ENCODE measurements at places on chromosomes 13 and 19. TPM values are rescaled to one million over a fixed set of nuclear protein-coding genes. Genes with fewer than 3 reads are reported as not detected.

DNA sequence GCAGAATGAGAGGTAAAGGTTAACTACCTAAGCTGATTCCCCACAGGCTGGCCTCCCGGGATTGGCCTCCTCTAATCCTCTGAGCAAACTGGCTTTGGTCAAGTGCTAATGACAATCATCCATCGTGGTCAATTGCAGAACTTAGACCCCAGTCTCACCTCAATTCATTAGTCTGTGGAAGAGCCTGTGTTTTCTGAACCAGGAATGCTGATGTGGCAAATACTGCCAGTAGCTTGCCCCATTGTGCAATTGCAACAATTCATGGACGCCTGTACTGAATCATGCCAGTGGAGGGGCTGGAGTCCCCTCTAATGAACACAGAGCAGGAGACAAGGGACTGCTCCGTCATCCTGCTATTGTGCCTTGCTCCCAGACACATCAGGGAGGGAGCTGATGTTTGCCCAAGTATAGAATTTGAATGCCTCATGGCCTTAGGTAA lies 1256.5 kb downstream of the EFNB2 start:
- no peak for DNase-seq

DNA sequence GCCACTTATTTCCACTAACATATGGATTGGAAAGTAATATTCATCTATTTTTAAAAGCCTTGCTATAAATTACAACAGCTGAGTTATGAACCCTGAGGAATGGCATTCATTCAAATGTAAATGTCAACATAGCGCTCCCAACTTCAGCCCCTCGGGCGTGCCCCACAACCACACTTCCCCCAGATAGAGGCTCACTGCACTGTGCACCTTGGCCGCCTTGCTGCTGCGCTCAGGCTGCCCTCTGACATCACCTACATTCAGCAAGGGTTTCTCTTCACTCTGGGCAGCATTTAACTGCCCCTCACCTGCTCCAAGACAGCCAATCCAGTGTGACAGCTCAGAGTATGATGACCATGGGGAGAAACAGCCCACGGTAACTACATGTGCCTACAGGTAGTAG lies 35.1 kb downstream of the SIAH3 start:
- no peak for DNase-seq

- no peak for DNase-seq
These were observed 10.2 kb upstream of the CCDC97 start for GRCh38 chr19:41299755-41300089.

- no peak for DNase-seq
These were observed 470.7 kb downstream of the FGF14 start for GRCh38 chr13:101931186-101931585.

DNA sequence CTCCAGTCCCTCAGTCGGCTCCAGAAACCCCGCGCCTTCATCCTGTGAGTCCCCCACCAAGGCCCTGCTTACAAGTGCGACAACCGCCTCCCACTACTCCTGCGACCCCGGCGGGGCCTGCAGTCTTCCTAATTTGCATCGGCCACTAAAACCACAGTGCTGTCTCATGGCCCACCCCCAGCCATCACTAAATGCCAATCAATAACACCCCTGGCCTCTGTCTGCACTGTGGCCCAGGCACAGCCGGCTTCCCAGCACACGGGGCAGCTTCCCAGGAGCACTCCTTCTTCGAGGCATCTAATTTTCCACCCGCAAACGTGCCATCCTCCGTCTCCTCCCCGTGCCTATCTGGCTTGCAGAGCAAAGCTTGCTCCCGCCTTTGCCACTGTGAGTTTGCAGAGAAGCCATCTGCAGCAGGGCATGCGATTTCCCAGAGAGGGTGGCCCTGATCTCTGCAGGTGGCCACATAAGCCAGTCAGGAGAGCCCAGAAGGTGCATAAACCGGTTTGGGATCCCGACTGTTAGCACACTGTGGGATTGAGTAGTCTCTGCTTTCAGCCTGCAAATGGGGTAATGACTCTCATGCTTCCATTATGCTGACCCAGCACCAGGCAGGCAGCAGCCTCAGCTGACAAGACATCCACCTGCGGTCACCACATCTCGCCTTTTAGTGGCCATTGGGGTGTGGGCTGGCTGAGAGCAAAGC lies 34.0 kb upstream of the USE1 start:
- DNase-seq = no peak

DNA sequence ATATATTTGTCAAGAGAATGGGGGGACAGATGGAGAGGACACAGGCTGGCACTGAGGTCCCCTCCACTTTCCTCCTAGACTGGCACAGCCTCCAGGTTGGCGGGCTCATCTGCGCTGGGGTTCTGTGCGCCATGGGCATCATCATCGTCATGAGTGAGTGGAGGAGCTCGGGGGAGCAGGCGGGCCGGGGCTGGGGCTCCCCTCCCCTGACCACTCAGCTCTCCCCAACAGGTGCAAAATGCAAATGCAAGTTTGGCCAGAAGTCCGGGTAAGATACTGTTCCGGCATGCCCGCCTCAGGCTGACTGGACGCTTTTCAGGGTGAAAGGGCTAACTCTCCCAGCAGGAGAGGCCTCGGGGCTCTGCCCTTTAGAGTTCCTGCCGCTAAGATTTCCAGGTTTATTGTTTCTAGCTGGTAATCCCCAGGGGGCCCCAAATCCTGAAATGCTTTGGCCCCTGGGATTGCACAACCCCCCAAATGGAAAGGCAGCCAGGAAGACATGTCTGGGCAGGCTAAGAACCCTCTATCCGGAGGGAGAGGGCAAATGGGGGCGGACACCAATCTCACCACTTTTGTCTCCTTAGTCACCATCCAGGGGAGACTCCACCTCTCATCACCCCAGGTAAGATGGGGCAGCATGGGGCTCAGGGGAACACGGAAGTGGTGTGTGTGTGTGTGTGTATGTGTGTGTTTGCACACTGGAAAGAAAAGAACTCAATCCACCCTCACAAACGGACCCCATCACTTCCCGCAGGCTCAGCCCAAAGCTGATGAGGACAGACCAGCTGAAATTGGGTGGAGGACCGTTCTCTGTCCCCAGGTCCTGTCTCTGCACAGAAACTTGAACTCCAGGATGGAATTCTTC lies 7.3 kb downstream of the FXYD3 start:
- DNase-seq = no peak

- DNase-seq = no peak
These were observed 1.2 kb upstream of the TOMM40 start for GRCh38 chr19:44889830-44890365.

- no peak for DNase-seq
These were observed 2.5 kb upstream of the RPL36 start for GRCh38 chr19:5687360-5688198.

GRCh38 chr13:24670961-24671381 lies 9.2 kb upstream of the ATP12A start:
- no peak for DNase-seq

DNA sequence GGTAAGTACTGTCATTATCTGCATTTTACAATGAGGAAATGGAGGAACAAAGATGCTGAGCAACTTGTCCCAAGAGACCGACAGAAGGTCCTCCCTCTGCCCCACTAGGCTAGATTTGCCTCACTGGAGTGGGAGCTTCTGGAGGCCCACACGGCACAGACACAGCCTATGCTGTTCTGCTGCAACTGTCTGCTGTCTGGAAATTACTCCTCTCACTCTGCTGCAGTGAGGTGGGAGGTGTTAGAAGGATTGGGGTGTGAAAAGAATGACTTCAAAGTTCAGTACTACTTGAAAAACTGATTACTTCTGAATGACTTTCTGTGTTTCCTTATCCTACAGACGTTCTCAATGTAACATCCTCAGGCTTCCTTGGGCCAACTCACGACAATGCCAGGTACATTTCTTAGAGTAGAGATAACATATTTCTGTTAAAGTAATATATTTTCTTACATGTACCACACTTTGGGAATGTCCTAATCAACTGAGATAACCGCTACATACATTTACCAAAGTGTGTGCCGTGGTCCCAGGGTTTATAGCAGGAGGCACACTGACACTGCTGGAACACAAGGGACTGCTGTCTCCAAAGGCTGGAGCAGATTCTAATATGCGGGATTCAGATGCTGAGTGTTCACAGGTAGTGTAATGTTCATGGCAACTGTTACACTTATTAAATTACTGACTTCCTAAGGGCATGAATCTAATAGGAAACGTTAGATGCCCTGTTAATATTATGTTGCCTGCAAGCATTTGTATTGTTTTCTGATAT lies 53.5 kb upstream of the WASF3 start:
- no peak for DNase-seq

GRCh38 chr13:94061301-94061700 lies 418.2 kb downstream of the DCT start:
- DNase-seq = no peak

Gene ADM5
- 1.4 TPM for total RNA-seq

Gene PHLDB3
- total RNA-seq = 10.7 TPM

Gene SLC6A16
- total RNA-seq = 0.26 TPM

Gene RNF113B
- not detected for total RNA-seq

Gene LILRB3
- total RNA-seq = 2.9 TPM

Gene ADGRE3
- total RNA-seq = 0.16 TPM

Gene RNF225
- not detected for total RNA-seq

All from urinary bladder (tissue), 4 donors.